T-helper 1 cell (primary cell): ENCODE measurements at places on chromosomes 6 and 20.

DNA sequence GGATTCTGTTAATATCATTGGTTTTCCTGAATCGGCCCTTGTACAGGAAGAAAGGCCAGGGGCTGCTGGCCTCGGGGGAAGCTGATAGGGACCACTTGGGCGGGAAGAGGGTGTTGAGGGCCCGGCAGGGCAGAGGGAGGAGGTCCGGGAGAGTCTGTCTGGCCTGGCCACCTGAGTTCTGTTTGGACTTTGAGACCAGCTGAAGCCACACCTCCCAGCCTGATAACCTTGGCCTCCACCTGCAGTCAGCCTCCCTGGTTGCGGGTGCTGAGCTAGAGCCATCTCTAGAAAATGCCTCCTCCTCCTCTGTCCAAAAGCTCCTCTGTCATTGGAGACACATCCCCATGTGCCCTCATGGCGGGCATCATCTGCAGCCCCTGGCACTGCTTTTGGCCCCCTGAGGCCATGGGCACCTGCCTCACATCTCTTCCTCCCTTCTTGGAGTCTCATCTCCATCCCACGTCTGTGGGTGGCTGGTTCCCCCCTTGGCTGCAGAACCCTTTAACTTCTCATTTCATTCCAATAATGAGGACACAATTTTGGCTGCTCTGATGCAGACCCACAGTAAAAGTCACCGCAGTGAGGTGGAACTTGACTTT, 16.6 kb downstream of the APCDD1L start:
- no peak for DNase-seq

DNA sequence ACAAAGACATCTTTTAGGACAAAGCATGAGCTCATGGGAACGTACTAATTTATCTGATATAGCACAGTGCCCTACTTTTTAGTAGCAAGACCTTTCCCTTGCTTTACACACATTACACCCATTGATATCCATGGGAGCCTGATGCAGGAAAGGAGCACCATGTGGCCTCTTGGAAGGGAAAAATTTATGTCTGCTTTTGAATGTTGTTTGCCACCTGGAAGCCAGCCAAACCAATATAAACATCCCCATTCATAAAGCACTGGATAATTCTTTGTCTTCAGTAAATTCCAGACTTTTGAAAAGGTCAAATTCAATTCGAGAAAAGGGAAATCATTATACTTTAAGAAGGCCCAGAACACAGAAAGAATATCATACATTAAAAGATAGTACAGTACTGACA, 152.3 kb upstream of the BEND6 start:
- no peak for DNase-seq

DNA sequence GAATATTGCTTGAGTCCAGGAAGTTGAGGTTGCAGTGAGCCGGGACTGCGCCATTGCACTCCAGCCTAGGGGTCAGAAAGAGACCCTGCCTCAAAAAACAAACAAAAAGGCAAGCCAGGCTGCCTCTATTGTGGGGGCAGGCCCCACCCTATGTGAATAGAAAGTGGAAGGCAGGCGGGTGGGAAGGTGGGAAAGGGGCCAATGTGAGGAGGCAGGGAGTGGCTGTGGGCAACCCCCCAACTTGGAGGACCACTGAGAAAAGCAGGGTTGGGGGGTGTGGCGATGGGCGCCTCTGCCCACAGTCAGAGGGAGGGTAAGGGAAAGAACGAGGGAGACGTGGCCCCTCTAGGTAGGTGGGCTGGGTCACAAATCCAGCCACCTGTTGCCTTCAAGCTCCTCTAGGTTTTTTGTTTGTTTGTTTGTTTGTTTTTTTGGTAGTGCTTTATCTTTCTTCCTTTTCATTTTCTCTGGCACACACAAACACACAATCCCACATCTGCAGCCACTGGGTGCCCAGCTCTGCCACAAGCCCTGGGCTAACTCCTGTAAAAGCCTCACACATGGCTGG, 5.3 kb upstream of the AP5S1 start:
- DNase-seq, result no peak

DNA sequence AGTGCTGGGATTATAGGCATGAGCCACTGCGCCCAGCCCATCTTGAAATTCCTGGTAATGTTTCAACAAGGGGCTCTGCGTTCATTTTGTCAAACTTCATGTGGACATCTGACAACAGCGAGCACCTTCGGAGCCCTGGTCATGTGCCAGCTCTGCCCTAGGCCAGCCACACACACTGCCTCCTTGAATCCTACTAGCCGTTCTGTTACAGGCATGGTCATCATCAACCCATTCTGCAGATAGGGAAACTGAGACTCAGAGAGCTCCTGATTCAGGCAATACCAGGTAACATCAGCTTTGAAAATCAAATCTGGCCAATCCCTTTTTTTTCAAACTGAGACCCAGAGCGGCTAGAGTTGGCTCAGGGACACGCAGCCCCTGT, 41.3 kb downstream of the RBM38 start:
- no peak for DNase-seq

- DNase-seq, result peak; percentile 11
Observed at GRCh38 chr20:47489448-47489872, 12.2 kb upstream of the NCOA3 start.

GRCh38 chr6:41757271-41757670, 10.1 kb upstream of the PGC start:
- DNase-seq, result no peak

GRCh38 chr20:41048461-41049301, 20.1 kb downstream of the TOP1 start:
- DNase-seq, result peak; percentile 50

DNA sequence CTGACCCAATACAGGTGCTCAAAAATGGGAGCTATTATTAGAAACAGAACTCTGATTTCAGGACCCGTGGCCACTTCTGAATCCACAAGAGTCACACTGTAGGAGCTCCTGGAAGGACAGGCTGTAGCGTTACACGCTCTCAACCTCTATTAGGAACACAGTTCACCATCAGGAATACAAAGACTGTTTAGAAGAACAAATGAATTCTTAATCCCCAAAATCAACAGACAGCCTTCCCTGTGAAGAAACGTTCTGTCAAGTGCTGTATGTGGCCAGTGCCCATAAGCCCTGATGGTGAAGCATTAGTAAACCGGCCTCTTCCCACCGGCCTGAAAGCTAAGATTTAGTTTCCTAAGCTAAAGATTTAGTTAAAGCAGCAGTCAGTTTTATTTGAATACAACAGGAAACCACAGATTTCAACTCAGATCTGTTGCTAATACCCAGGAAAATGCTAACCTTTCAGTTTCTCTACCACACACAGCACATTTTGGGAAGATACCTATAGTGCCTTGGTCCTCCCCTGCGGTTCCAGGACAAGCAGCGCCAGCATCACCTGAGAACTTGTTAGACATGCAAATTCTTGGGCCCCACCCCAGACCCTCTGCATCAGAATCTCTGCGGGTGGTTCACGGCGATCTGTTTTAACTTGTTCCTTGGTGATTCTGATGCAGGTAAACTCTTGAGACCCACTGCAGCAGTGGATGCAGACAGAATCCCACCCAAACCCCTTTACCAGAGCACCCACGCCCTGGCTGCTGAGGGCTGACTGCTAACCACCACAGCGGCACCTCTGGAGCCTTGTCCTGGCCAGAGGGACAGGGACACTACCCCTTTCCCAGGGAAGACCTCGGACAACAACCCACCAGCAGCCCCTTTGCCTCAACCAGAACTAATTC, 33.4 kb downstream of the MTRES1 start:
- DNase-seq, result peak; percentile 42

GRCh38 chr6:170111816-170112582, 178.9 kb downstream of the DLL1 start:
- DNase-seq, result no peak

- DNase-seq, result no peak
Observed at GRCh38 chr6:74971633-74972032, 234.2 kb downstream of the COL12A1 start.

DNA sequence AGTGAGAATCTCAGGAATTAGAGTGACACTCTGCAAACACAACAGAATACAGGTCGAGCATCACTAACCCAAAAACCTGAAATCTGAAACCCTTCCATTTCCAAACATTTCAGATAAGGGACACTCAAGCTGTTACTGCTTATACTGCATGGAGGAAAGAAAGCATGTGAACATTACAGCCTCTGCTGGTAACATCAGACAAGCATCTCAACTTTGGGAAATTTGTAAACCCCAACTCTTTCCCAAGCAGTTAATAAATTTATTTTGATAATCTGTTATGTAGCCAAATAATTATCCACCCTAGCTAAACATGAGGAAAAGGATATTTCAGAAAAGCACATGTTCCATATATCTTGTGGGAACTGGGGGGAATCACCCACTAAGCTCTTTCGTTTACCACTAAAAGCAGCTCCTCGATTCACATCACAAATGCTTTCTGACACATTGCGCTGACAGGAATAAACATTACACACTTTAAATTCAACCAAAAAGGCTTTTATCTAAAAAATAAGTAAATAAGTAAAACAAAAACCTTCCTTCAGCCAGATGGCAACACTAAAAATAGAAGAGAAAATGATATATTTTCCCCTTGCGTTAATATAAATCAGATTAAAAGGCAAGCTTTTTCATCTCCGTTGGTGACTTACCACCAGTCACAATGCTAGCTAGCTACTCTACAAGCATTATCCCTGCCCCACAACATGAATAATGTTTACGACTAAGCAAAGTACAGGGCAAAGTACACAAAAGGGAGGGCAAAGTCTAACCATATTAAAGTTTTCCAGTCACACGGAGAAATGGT, 120.8 kb downstream of the MAP7 start:
- no peak for DNase-seq

GRCh38 chr6:154766288-154766687, 33.1 kb downstream of the SCAF8 start:
- DNase-seq, result no peak

DNA sequence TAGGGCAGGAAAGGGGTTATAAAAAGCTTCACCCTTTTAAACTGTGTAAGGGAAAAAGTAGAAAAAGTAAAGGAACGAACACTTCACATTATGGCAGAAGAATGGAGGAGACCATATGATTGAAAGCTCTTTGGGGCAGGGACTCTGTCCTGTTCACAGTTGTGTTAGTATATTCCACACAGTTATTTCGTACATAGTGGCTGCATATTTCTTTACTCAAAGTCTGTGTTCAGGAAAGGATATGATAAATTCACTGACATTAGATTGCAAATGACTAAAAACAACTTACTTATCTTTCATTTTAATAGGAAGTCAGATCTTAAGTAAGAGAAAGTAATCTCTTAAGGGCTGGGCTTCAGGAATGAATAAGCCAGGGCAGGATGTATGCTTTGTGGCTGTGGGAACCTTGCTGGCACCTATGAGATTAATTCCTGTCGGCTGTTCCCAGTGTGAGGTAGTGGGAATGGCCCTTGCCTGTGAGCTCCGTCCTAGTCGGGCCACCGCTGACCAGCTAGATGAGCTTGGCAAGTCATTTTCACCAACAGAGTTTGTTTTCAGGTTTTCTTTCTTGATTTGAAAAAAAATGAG, 11.2 kb downstream of the PPP1R14C start:
- DNase-seq, result no peak

GRCh38 chr6:71544028-71544427, 255.4 kb downstream of the OGFRL1 start:
- DNase-seq, result no peak

GRCh38 chr6:105257340-105257739, 77.5 kb upstream of the POPDC3 start:
- no peak for DNase-seq

DNA sequence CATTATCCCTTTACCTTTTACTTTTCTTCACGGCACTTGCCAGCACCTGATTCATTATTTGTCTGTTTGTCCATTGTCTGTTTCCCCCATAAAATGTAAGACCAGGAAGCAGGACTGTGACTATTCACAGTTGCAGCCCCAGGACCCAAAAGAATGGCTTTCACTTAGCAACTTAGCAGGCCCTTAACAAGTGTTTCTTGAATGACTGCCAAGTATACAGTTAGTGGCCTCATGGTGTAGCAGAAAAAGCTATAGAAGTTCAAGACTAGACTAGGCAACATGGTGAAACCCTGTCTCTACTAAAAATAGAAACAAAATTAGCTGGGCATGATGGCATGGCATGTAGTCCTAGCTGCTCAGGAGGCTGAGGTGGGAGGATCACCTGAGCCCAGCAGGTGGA, 4.3 kb downstream of the SLC26A8 start:
- no peak for DNase-seq

DNA sequence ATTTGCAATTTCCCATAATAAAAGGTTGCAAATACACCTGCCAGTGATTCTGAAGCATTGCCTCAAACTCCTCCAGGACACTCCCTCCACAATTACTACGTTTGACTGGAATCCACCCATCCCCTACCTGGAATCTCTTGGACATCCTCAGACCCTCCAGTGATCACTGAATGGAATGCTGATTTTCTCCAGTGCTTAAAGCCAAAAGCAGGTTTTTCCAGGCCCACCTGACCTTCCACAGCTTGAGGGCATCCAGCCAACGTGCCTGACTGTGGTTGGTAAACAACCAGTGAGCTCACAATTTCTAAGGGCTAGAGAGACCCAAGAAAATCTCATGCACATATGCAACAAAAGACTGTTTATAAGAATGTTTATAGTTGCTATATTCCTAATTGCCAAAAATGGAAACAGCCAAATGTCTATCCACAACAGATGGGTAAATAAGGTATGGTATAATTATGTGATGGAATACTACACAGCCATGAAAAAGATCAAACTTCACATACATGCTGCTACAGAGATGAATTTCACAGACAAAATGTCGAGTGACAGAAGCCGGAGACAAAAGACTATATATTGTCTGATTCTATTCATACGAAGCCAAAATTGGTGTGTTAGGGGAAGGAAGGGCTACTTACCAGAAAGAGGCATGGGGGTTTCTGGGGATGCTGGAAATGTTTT, 147.1 kb upstream of the RREB1 start:
- no peak for DNase-seq

DNA sequence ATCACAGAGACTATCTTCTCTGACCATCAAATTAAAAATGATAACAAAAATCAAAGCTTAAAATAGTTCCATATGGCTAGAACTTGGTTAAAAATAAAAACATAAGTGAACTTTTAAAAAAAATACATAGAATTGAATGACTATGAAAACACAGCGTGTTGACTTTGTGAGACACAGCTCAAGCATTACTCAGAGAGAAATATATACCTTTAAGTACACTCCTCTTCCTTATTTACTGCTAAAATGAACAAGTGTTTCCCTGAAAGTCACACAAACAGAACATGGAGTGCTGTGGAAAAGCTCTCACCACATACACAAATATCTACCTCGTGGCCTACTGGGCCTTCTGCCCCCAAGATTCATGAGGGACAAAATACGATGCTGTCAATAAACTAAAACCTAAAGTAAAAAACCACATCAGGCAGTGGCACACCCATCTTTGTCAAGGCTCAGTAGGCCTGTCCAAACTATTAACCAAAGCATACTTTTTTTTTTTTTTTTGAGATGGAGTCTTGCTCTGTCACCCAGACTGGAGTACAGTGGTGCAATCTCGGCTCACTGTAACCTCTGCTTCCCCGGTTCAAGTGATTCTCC, 7.5 kb downstream of the FAXC start:
- DNase-seq, result no peak
